ENCODE measurements at places on chromosomes 7 and 10.

DNA sequence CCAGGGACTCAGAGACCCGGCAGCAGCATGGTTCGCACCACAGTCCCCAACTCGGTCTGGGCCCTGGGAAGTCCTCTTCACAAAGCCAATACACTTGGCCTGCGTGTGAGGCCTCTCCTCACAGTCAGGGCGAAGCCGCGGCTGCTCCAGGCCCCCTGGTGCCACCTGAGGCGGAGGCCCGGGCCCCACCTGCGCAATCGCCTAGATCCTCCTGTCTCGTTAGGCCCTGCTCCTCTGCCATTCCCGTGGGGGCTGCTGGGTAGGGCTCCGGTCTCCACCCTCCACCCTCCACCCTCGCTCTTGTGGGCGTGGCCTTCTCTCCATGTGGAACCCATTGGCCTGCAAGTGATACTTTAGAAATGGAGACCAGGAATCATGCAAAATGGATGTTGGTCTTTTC lies 553.3 kb downstream of the INHBA start:
- DNase-seq: no peak

GRCh38 chr10:49091450-49092210 lies 23.7 kb downstream of the VSTM4 start:
- no peak for DNase-seq

DNA sequence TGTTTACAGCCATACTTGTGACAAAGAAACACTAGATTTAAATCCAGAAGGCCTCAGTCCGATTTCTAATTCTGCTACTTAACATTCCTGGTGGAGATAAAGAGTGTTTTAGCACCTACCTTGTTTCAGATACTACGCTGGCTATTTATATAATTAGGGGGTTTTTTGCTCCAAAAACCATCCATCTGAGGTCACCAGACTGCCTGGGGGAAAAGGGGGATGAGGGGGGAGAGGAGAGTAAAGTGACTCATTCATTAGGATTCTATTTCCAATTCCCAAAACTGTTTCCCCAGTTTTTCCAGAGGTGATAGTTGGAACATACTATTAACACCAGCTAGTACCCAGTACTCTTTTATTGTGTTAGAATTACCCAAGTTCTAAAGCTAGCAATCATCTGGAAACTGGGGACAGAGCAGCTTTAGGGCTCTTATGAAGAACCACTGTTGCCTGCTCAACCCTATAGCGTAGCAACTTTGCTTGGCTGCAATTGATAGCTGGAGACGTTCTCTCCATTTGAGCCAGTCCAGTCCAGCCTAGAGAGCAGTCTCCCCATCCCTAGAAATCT lies 6.6 kb downstream of the GCC1 start:
- no peak for DNase-seq

GRCh38 chr7:51067757-51068156 lies 248.9 kb downstream of the COBL start:
- DNase-seq: peak; percentile 78

DNA sequence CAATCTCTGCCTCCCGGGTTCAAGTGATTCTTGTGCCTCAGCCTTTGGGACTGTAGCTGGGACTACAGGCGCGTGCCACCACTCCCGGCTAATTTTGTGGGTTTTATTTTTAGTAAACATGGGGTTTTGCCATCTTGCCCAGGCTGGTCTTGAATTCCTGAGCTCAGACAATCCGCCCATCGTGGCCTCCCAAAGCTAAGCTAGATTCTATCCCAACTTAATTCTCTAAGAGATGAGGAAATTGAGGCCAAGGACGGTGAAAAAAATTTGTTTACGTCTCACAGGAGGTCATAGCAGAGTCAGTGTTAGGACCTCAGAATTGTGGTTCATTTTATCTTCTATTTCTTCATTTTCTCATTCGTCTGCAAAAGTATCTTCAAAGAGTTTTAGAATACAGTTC lies 6.1 kb downstream of the CCAR1 start:
- no peak for DNase-seq

- DNase-seq: no peak
Observed at GRCh38 chr7:19056305-19056704, 61.1 kb downstream of the TWIST1 start.

GRCh38 chr10:95319239-95319638 lies 28.4 kb upstream of the PDLIM1 start:
- DNase-seq: no peak

GRCh38 chr7:51351661-51352060 lies 35.1 kb upstream of the COBL start:
- no peak for DNase-seq

DNA sequence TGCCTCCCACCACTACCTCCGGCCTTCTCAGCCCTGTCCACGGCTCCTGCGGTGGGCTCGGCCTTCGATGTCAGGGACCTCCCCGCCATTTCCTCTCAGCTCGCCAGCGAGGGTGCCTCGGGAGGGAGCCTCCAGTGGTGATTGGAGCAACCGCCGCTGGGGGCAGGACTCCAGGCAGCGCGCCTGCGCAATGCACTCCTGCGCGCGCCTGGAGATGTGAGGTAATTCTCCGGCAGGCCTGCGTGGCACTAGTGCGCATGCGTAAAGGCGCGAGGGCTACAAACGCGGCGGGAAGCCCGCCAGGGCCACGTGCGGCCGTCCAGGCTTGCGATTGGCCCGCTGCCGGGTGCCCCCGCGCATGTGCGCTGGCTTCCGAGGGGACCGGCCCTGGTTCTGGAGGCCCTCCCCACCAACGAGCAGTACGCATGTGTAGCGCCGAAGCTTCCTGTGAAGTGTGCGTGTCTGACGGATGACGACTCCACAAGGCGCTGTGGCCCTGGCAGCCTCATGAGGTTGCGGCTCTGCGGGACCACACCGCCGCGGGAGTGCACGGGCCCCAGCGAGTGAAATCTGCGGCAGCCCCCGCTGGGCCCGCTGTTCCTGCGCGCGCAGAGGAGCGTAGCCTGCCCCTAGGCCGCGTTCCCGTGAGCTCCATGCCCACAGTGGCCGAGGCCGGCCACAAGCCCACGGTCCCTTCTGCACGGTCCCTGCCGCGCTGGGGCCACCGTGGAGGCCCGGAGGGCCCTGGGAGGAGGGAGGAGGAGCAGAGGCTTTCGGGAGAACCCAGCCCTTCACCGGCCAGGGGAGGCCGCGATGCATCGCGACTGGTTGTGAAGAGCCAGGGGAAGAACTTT lies at the start of gene SYCE1:
SYCE1 (minus strand) TSS at position 143 of the 854 bp plus-strand sequence; CDS start at position 89, 54 bp downstream.
- no peak for DNase-seq

- no peak for DNase-seq
Observed at GRCh38 chr7:132152131-132152889, 424.0 kb downstream of the PLXNA4 start.

DNA sequence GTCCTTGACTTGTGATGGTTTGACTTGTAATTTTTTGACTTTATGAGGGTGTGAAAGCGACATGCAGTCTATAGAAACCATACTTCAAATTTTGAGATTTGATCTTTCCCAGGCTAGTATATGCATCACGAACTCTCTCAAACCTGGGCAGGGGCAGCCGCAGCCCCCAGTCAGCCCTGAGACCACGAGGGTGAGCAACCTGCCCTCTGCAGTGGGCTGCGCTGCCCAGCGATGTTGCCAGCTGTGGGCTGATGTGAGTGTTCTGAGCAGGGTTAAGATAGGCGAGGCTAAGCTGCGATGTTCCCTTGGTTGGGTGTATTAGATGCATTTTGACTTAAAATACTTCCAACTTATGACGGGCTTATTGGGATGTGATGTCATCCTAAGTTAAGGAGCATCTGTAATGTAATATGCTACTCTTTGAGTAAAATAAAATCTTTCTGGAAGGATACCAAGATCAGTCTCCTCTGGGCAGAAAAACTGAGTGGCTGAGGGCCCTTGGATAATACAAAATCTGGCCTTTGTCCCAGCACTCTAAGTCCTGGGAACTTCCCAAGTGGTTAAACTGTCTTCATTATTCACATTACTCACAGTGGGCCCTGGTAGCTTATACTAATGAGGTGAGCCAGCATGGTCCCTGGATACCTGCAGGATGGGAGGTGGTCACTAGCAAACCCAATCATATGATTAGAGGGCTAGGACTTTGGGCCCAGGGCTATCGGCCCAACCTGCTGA lies 28.4 kb upstream of the CNPY1 start:
- no peak for DNase-seq

- no peak for DNase-seq
Observed at GRCh38 chr10:69403066-69403465, 13.7 kb downstream of the TACR2 start.

DNA sequence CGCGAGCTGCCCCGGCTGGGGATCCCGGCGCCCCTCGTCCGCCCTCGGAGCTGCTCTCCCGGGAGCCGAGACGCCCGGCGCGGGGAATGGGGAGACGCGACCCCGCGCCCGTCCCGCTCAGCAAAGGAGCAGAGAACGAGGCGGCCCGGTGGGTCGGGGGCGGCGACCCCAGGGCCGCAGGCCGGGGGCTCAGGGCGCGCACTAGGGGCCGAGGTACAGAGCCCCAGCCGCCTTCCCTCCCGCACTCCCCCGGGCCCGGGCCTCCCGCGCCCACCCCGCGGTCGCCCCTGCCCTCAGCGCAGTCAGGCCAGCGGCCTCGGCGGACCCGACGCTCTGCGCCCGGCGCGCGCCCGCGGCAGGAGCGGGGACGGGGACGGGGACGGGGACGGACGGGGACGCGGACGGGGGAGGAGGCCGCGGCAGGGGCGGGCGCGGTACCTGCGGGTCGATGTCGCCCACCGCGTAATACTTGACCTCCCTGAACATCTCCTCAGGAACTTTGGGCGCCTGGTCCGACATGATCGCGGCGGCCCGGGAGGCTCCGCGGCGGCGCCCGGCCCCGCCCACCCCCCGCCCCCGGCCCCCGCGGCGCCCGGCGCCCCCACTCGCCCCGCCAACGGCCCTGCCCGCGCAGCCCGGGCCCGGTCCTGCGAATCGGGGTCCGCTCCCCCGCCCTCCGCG lies 373 bp downstream of the PAXIP1 start:
- no peak for DNase-seq

- DNase-seq: no peak
Observed at GRCh38 chr10:80203835-80204676, 1.3 kb downstream of the ANXA11 start.

- no peak for DNase-seq
Observed at GRCh38 chr10:69269761-69270160, 8.5 kb upstream of the HK1 start.

- no peak for DNase-seq
Observed at GRCh38 chr7:68744036-68744435, 854.2 kb upstream of the AUTS2 start.

- no peak for DNase-seq
Observed at GRCh38 chr7:128361411-128362379, at the start of gene PRRT4. PRRT4 (minus strand) TSS chr7:128361690.

- DNase-seq: peak; percentile 78
Observed at GRCh38 chr7:107564553-107565298, 955 bp downstream of the DUS4L start.

GRCh38 chr7:1642291-1642731 lies 27.8 kb upstream of the ELFN1 start:
- DNase-seq: no peak

DNA sequence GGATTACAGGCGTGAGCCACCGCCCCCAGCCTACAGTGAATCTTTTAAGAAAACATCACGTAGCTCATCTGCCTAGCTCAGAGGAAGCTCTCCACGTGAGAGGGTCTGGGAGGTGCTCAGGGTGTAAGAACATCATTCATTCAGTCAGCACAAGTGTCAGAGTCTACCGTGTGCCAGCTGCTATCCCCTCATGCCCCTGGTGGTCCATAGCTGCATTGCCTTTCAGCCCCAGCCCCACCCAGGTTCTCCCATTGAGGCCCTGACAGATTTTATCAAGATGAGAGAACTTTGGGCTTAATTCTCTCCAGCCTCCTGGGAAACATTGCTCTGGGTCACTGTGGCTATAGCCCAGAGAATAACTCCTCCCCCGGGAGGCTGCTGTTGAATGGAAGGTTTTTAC lies 45.1 kb downstream of the ZNF503 start:
- DNase-seq: no peak

- DNase-seq: no peak
Observed at GRCh38 chr7:18408868-18409267, 86.7 kb upstream of the HDAC9 start.

DNA sequence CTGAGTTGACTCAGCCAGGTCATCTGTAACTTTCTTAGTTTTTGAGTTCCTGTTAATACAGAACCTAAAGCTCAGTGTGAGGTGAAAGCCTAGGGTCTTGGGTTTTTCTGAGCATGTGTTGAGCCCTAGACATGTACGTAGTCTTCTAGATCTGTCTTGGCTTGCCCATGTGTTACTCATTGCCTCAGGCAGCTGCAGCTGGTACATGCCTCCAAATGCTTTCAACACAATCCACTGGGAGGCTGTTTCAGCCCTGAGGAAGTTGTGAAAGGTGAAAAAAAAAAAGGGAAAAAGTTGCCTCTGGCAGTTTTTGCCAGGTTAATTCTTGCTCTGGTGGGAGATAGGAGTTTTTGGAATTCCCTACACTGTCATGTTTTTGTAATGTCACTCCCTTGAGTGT lies 134.6 kb downstream of the RNF216 start:
- DNase-seq: no peak

- no peak for DNase-seq
Observed at GRCh38 chr7:30143748-30144251, 9.0 kb downstream of the MTURN start.

DNA sequence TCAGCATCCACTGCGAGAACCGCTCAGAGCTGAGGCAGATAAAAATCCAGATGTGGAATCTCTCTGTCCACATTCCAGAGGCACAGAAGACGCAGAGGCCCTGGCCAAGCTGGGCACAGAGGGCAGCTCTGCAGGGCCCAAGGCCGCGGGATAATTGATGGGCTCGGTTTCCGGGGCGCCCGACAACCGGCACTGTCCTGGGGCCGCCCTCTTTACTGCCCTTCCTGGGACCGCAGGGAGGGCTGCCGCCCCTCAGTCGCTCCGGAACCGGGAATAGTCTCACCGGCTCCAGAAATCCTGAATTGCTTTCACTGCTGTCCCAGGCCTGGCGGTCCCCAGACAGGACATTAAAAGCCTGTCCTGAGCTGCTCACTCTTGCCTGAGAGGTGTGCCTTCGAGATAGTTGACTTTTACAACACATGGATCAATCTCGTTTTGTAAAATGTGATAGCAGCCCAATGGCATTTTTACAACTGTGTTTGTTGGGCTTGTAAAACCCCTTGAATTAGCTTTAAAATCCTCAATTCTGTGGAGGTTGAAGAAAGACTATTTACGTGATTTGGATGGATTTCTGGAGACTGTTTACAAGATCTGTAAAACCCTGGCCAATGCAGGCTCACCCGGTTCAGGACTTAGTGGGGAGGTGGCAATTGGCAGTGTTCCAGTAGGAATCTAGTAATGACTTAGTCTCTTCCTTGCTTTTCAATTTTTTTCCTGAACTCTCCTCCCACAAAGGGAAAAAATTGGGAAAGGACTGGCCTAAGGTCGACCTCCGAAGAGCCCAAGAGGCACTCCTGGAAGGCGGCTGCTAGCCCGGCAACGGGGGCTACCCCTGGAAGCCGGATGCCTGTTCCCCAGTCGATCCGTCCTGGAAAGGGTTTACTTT lies 1.4 kb upstream of the HOXA6 start:
- no peak for DNase-seq

DNA sequence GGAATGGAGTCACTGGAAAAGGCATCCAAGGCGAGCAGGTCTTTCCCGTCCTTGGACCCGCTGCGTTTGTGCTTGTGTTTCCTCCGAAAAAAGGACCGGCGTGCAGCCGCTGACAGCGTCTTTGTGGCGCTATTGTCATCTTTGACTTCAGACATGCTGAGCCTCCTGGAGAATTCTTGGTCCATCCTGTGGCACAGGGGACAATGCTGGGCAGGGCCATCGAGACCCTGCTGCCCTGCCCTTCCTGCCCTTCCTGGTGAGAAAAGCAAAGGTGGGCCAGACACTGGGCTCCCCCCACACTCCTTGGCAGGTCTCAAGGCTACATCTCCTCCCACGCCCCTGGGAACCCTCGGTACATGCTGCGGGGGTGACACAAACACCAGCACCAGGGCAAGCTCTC lies 120.9 kb downstream of the DLG5 start:
- no peak for DNase-seq

Measured in Panc1 (cell line).